AG04449 (cell line): ENCODE measurements at places on chromosomes 2 and 18.

- no peak for DNase-seq
Observed at GRCh38 chr2:218516614-218517013, 51.5 kb downstream of the USP37 start.

GRCh38 chr18:41870817-41871216 lies 84.2 kb upstream of the PIK3C3 start:
- no peak for DNase-seq

GRCh38 chr18:58416704-58417683 lies 211.9 kb downstream of the ALPK2 start:
- DNase-seq = no peak

DNA sequence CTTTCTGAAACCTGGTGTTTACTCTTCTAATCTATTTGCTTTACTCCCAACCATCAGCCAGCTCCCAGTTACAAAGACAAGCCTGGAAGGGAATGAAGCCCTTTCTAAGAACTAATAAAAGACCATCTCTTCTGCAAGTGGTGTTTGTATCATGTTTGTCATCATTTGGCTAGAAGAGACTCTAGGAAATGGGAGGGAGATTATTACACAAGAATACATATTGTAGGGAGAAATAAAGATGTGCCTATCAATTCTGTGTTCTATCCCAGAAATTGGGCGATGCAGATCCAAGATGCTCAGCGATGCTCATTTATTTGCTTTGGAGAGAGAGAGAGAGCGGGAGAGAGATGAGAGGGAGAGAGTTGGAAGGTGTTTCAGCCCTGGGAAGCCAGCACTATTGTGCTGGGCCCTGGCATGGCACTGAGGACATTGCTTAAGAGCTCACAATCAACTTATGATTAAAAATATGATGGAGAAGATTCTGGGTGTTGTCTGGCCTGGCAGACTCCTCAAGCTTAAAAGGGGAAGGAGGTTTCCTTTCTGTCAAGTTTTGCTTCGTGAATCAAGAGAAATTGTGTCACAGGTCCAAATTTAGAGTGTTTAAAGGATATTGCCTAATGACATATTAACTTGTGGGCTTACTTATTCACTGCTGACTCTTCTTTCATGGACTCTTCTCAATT lies 41.8 kb upstream of the AFF3 start:
- DNase-seq = no peak

GRCh38 chr2:183125659-183126341 lies 1.6 kb downstream of the NUP35 start:
- no peak for DNase-seq

DNA sequence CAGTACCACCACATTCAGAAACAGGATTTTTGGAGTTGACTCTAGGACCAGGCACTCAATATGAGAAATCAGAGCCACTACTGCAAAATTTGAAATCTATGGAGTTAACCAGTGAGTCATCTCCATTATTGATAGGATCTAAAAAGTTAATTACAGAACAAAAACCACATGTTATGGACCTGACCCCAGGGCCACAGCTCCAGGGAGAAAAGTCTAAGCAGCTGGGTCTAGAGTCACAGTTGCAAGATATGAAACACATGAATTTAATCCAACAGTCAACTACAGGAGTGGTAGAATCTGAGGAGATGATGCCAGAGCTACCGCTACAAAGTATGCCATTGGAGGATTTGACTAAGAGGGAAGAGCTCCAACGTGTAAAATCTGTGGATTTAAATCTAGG lies 13.4 kb upstream of the ZNF512 start:
- DNase-seq = no peak

DNA sequence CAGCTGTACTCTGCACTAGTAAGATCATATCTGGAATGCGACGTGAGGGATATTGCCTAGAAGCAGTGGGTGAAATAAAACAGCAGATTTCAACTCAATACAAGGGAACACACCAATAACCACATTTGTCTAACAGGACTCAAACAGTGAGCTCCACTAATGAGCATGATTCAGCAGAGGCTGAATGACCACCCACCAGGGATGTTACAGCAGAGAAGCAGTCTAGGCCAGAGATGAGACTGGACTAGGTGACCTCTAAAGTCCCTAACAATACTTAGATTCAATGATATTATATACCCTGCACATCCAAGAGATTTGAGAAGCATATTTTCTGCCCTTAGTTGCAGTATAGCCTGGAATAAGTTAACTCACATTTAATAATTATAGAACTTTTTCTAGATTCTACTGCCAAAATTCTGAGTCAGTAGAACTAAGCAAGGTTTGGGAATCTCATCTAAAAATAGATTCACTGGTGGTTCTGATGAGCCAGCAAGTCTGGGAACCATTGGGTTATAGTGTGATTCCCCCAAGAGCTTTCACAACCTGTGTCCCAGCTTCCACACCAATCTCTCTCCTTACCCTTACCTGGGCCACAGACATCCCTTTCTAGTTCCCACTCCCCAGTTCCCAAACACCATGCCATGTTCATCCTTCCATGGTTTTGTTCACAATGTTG lies 6.3 kb downstream of the THOC1 start:
- DNase-seq = no peak

- DNase-seq = no peak
Observed at GRCh38 chr2:188303363-188304031, 11.8 kb downstream of the GULP1 start.

GRCh38 chr2:26612034-26612433 lies 29.1 kb downstream of the CIB4 start:
- no peak for DNase-seq

DNA sequence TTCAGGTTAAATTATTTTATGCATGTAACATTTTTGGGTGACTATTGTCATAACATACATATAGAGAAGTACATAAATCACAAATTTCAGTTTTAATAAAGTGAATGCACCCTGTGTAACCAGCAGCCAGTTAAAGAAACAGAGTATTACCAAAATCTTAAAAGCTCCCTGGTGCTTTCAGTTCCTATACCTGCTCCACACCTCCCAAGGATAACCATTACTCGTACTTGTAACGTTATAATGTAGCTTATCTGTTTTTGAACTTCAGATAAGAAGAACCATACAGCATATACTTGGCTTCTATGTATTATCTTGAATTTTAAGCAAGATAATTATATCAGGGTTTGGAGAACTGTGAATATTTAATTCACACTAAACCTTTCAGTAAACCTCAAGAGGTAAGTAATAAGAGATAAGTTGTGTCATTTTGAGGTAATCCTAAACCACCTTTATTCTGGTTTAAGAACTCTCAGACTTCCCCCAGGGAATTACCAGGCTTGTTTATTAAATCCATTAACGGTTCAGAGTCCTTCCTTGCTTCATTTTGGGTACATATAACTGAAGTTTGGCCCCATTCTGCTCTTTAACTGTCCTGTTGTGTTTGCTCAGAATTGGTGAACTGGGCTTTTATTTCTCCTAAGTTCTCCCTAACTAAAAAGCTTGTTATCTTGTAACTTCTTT lies 58.6 kb downstream of the LCLAT1 start:
- DNase-seq = no peak

GRCh38 chr18:35174093-35174731 lies 66.6 kb upstream of the ZNF397 start:
- DNase-seq = no peak

DNA sequence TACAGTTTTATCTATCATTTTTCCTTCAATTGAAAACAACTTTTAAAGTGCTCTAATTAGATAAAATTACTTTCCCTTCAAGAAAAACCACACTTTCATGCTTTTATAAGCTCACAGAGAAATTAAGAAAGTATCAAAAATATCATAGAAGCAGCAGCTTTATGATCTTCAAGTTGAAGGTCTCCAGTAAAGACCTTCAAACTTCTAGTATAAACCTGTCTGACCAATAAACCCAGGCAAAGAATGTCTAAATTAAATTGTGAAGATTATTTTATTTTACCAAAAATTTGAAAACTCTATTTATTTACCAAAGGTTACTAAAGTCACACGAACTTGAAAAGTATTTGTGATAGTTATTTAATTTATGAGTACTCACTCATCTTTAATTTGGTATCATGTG lies 9.3 kb upstream of the SCTR start:
- DNase-seq = no peak

- no peak for DNase-seq
Observed at GRCh38 chr18:12087471-12088025, 6.1 kb upstream of the ANKRD62 start.

DNA sequence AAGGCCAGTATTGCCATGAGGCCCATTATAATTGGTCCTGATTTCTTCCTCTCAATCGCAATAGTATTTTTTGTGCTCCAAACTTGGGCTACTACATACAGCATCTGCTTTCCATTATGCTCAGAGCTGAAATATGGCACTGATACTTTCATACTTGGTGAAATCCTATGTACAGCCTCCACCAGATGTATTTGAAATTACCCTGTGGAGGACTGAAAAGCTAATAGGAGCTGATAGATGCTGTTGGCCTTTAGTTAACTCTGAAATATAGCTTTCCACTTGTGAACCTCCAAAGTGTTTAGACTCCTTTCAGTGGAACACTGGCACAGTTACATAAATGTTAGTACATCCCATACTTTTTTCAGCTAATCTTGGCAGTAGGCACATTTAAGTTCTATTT lies 205.7 kb downstream of the NEDD4L start:
- DNase-seq = no peak

DNA sequence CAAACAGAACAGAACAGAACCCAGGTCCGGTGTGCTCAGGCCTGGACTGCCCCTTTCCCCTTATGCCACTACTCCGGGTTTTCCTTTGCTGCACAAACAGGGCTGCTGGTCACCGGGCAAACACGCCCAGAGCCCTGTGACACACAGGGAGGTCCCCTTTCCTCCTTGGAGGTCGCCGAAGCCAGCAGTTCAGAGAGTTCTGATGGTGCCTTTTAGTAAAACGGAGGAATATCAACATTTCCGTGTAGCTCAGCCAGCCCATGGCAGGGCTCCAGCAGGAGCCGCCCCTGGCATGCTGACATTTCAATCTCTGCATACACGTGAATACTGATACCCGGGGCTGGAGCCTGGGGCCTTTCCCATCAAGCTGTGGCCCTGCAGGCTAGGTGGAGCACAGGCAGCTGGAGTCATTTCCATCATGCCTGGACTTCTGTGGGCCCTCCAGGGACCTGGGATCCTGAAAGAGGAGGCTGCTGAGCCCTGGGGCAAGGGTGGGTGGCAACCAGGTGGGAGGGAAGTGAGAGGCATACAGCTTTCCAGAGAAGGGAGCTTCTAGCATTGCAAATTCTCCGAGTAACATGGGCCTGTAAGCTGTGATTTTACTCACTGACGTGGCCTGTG lies 91.4 kb upstream of the PXDN start:
- no peak for DNase-seq

- DNase-seq = no peak
Observed at GRCh38 chr2:171630812-171631626, 56.2 kb upstream of the DYNC1I2 start.

GRCh38 chr2:68766376-68766845 lies 31.8 kb downstream of the ARHGAP25 start:
- no peak for DNase-seq

- no peak for DNase-seq
Observed at GRCh38 chr2:949384-950079, 1.1 kb upstream of the SNTG2 start.

GRCh38 chr2:189302274-189302948 lies 122.8 kb upstream of the COL5A2 start:
- DNase-seq = no peak

- no peak for DNase-seq
Observed at GRCh38 chr2:15447381-15447780, 113.8 kb downstream of the NBAS start.

- no peak for DNase-seq
Observed at GRCh38 chr2:231985823-231986261, 24.3 kb downstream of the DIS3L2 start.

DNA sequence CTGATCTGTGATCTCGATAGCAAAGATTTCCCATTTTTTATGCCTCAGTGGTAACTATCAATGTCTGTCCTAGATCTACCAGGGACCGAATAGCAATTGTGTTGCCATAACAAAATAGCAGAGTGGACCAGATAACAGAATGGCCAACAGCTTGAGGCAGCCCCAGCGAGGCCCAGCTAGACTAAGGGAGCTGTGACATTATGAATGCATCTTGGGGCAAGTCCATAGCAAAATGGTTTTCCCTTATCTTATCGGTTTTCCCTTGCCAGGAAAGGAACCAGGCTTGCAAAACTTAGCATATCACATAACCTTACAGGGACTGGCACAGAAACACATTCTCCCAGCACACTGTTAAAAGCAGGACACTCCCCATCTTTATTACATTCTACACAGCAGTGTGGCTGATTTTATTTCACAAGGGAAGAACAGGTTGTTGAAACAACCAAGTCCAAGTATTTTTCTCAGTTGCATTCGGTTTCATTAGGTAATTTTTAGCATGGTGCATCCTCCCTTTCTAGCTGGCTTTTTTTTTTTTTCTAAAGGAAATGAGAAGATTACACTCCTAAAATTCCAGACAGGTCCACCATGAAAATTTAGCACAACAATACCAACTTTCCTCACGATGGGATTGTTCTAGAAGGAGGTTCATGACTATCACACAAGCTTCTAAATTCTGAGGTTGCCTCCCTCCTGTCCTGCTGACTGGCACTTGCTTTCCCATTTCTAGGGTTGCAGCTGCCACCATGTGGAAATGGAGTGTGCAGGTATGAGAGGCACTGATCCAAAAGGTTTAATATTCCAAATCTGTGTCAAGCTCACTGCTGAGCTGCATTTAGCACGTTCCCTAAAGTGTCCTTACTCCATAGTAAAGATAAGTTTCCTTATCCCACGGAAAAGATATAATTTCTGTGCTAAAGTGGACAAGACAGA lies 97.0 kb upstream of the SLC35G4 start:
- no peak for DNase-seq

GRCh38 chr2:210267698-210268097 lies 42.5 kb upstream of the ACADL start:
- DNase-seq = no peak

GRCh38 chr18:5963267-5963666 lies 67.9 kb upstream of the TMEM200C start:
- no peak for DNase-seq

DNA sequence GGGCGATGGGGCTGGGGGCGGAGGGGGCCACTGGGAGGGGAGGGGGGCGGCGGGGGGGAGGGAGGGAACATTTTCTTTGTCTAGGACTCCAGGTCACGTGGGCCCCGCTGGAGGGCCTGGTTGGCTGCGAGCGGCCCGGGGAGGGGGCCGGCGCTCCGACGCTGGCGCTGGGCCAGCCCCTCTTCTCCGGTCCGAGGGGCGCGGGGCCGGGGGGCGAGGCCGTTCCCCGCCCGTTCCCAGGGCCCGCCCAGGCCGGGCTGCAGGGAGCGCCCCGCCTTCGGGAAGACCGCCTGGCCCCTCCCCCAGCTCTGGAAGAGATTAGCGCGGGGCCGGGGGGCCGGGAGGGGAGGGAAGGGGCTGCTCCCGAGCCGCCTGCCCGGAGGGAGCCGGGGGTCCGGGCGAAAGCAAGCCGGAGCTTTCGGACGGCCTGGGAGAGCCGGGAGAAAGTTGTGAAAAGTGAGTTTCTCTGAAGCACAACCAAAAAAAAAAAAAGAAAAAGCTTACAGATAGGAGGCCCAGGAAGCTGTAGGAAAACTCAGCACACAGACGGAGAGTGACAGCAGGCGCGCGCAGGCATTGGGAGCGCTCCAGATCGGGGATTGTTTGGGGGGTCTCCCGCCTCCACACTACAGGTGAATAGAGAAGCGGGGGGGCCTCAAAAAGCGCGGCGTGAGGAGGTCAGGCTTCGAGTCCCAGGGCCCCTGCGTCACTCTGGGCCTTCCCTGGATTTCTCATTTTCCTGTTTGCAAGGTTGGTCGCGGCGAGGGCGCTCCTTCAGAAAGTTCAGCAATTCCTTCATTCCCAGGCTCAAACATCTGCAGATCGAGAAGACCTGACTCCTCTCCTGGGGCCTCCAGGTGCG lies 84.1 kb upstream of the POMC start:
- DNase-seq = no peak

GRCh38 chr2:66013456-66013855 lies 421.5 kb upstream of the MEIS1 start:
- no peak for DNase-seq

- DNase-seq = no peak
Observed at GRCh38 chr2:65383541-65384488, 48.6 kb downstream of the SPRED2 start.
